Pancreas (tissue), 10 donors: ENCODE measurements at places on chromosomes 2 and 18. TPM values are rescaled to one million over a fixed set of nuclear protein-coding genes. Genes with fewer than 3 reads are reported as not detected.

CIB4 gene
- total RNA-seq, result not detected

DNA sequence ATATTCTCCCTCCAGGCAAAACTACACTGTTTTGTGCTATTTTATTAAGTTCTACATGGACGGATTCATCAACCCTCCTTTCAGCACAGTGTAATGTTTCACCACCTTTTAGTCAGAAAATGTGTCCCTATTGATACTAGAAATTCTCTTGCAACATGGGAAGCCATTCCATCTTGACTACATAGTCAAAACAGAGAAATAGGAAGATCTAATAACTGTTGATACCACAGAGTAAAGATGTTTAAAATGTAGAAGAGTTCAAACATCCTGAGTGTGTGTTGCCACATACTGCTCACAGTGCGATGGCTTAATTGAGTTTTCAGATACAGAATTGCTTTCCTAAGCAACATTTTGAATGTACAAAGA lies 492.2 kb upstream of the RAB12 start:
- no peak for DNase-seq

DYNAP gene
- not detected for total RNA-seq

DNA sequence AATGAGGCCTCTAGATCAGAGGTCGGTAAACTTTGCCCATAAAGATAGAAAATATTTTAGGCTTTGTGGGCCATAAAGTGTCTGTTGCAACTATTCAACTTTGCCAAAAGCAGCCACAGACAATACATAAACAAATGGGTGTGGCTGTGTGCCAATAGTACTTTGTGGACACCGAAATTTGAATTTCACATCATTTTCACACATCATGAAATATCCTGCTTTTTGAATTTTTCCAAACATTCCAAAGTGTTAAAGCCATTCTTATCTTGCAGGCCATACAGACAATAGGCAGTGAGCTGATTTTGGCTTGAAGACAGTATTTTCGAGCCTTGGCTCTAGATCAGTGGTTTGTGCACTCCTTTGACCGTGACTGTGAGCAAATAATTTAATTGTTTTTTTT lies 51.1 kb upstream of the EPC2 start:
- no peak for DNase-seq

GRCh38 chr2:30287857-30288513 lies 56.7 kb downstream of the LBH start:
- no peak for DNase-seq

NT5DC4 gene
- total RNA-seq, result not detected
